ENCODE measurements at places on chromosomes 2 and 18.

DNA sequence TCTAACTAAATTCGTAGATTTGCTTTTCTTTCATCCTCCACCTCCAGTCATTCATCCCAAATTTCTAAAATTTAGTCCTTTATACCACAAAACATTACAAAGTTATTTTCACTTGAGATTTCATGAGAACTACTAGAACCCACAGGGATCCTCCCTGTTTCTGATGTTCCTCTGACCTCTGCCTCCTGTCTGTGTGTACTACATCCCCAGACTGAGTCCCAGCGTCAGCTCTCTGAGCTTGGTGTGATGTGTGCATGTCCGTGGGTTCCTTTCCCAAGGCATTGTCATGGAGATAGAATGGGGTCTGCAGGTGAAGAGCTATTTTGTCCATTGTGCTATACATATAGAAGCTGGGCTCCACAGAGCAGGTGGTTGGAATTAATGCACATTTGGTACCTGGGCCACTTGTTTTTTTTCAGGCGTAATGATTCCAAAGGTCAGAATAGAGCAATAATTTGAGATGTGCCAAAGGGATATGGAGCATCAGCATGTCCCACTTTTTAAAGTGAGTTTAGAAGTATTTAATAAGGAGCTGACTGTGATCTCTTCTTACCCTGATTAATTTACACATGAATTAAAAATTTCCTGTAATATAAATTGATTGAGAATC lies 151.2 kb upstream of the BOD1L2 start:
- DNase-seq = no peak

- peak; percentile 21 for DNase-seq
Measured at GRCh38 chr2:15311201-15311907, 249.8 kb downstream of the NBAS start.

DNA sequence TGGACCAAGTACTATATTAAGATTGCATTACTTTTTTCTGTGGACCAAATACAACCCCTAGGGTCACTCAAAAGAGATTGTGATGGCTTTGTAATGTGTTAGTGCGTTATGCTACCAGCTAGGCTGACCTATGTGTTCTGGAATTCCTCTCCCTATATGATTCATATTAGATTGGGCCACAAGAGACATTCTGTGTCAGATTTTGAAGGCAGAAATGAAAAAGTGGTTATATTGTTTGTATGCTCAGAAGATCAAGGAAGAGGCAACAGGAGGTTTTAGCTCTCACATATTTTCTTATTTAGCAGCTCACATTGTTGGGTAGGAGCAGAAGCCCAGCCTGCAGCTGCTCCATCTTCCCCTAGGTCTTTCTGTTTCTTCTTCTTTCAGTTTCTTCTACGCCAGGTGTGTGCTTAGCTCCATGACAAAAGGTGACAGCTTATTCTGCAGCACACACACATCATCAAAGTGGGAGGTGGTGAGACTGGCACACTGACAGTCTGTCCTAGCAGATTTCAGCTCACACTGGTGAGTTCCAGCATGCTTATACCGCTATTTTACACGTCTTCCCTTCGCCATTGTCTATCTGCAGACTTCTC lies 156.8 kb upstream of the UBE2E3 start:
- DNase-seq = peak; percentile 82

- peak; percentile 20 for DNase-seq
Measured at GRCh38 chr18:24543795-24544498, 83.5 kb downstream of the HRH4 start.

DNA sequence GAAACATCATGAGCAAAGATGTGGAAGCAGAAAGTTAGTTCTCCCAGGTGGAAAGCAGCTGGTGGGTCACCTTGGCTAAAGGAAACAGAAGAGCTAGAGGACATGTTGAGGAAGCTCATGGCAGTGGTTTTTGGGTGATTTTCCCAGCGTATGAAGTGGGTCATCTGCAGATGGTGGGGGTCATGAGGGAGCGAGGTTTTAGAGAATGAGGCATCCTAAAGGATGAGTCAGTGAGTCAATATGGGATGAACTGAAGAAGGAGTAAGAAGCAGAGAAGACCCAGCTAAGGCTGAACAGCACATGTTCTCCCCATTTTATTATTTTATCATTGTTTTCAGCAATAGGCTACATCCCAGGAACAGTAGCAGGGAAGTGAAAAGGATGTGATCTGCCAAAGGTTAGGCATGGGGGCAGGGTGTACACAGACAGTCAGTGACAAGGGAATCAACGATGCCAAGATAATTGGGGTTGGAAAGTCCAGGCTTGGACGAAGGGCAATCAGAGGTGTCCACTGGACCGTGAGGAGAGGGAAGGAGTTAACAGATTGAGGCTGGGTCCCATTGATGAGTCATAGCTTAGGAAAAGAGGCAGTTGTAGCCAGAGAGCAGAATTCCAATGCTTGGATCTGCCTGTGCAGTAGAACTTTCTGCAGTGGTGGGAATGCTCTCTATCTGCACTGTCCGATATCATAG lies 289.3 kb upstream of the RAB12 start:
- peak; percentile 11 for DNase-seq

GRCh38 chr2:214076527-214076926 lies 334.3 kb upstream of the VWC2L start:
- peak; percentile 12 for DNase-seq

DNA sequence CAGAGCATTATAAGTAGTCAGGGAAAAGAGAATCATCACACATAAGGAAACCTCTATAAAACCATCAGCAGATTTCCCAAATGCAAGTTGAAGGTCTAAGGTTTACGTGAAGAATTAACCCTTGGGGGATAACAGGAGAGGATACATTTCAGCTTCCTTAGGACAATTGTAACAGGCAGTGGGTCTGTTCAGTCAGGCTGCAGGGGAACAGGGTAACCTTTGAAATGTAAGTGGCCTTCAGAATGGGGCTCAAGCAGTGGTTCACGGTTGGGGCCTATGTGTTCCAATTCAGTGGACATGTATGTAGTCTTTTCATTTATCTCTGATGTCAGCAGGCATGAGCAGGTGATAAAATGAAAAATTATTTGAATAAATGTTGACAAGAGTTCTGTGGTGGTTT lies 139.3 kb downstream of the EML6 start:
- no peak for DNase-seq

DNA sequence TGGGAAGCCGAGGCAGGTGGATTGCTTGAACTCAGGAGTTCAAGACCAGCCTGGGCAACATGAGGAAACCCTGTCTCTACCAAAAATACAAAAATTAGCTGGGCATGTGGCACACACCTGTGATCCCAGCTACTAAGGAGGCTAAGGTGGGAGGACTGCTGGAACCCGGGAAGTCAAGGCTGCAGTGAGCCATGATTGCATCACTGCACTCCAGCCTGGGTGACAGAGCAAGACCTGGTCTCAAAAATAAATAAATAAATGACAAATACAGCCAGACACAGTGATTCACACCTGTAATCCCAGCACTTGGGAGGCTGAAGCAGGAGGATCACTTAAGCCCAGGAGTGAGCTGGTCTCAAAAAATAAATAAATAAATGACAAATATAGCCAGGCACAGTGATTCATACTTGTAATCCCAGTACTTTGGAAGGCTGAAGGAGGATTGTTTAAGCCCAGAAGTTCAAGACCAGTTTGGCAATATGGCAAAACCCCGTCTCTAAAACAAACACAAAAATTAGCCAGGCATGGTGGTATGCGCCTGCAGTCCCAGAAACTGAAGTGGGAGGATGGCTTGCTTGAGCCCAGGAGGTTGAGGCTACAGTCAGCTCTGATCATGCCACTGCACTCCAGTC lies 6.2 kb downstream of the KANSL3 start:
- peak; percentile 42 for DNase-seq

DNA sequence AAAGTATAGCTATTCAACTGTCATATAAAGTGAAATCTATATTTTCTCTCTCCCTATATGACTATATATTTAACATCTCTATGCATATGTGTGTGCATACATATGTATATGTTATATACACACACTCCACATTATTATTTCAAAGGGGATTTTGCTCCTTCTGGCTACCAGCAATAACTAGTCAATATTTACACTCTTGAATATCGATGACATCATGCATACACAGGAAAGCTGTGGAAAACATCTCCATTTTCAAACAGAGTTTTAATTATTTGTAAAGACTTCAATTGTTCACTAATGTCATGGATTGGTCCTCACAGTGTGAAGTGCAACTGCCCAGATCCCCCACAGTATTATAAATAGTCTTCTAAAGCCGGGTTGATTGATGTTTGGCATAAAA lies 195.9 kb upstream of the TCF4 start:
- DNase-seq = no peak

DNA sequence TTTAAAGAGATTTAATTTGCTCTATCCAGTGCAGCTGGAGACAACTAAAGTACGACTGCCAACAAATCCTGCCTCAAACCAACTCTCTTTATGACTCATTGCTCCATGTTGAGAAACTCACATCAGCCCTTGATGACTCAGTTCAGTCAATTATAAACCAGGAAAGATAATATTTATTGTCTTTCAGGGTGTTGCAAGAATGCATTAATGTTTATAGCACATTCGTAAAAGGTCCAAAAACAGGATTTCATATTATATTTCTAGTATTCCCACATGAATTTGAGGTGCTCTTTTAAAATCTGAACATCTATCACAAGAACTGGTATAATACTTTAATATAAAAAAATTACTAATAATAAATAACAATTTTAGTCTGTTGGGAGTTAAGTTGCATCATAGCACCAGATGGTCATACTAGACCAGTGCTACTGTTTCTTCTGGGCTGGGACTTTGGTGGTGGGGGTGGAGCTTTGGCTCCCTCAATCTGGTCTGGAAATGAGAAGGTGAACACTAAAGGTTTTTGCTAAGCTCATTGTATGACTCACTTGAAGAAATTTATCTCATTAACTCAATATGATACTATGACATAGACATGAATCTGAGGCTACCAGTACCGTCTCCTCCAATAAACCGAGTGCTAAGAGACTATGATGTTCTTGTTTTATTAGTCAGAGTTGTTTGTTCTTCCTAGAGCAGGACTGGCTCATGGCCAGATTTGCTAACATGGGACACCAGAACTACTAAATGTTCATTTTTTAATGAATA lies 26.6 kb upstream of the MAP3K20 start:
- DNase-seq = peak; percentile 98

DNA sequence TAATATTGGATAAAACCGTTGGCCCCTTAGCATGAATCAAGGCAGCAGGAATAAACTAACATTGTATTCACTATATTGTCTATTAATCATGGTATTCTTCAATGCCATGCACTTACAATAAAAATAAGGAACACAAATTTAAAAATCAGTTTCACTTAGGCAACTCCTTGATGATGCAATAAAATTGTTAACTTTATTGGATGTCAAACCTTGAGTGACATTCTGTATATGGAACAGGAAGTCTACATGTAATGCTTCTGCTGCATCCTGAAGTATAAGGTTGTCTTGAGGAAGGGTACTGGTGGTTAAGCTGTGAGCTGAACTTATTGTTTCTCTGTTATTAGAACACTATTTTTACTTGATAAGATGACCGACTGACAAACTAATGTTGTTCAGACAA lies 605.5 kb downstream of the SATB2 start:
- DNase-seq = no peak

DNA sequence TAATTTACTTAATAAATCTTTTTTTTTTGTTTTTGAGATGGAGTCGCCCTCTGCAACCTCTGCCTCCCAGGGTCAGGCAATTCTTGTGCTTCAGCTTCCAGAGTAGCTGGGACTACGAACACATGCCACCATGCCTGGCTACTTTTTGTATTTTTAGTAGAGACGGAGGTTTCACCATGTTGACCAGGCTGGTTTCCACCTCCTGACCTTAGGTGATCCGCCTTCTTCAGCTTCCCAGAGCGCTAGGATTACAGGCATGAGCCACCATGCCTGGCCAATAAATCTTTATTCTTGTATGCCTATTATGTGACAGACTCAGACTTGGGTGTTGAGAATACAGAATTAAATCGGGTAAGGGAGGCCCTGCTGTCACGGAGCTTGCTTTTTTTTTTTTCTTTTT lies 16.7 kb upstream of the ASXL2 start:
- DNase-seq = no peak

GRCh38 chr2:191661097-191661924 lies 16.6 kb upstream of the NABP1 start:
- DNase-seq = no peak

DNA sequence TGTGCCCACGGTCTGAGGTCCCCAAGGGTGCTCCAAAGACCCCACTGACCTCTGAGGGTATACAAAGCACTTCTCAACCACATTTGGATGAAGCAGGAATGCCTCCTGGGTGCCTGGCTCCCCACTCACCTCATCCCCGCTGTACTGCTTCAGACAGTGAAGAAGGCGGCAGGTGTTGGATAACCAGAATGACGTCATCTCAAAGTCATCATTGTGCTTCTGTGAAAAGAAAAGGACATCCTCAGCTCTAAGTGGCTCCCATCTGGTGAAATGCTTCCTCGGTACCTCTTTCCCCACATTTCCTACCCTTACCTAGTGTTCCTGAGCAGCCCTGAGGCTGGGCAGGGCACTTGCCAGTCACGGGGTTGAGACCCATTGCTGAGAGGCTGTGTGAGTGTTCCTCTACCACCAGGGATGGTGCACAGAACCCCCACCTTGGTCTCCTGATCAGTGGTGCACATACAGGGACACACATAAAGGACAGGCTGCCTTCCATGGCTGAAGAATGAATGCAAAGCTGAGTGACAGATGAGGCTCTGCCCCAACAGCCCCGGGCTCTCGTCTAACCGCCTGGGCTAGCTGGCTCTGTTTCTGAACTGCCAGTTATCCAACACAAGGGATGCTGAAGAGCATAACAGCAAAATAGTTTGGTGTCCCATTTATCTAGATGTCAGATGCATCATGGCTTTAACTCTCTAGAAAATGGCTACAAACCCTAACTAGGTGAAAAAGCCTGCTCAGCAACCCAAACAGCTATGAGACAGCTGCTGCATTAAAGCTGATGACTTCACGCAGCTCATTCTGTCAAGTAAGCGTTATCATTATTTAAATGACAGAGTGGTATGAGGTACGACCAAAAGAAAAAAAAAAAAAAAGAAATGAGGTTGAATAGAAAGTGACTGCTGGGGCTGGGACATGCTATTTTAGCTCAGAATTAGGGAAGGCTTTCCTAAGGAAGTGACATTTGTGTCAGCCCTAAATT lies 28.2 kb upstream of the ACAA2 start:
- no peak for DNase-seq

GRCh38 chr18:74562131-74562730 lies 27.9 kb downstream of the CNDP1 start:
- no peak for DNase-seq

GRCh38 chr18:50372743-50373142 lies 2.1 kb upstream of the SKA1 start:
- DNase-seq = no peak

- no peak for DNase-seq
Measured at GRCh38 chr2:126890551-126891450, 7.9 kb upstream of the TEX51 start.

DNA sequence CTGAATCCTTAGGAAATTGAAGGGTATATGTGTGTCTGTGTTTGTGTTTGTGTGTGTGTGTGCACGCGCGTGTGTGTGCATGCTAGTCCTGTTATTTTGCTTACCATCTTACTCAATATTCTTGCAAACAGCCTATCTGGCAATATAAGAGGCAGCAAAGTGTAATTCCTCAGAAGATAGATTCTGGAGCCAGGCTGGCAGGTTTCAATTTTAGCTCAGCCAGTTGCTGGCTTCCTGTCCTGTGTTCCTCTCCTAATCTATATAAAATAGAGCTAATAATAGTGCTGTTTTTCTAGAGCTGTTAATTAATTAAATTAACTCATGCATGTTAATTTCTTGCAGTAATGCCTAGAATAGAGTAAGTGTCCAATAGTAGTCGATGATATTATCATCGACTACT lies 256.2 kb downstream of the PIK3C3 start:
- DNase-seq = no peak
